ENCODE measurements at places on chromosomes 3 and 15. TPM values are rescaled to one million over a fixed set of nuclear protein-coding genes. Genes with fewer than 3 reads are reported as not detected.

The CAMK2N2 gene
- not detected for total RNA-seq

- H3K27me3 ChIP-seq = no peaks in the 10 kb centered on the region
- no peak for DNase-seq
- no peak overlapping the region for H3K4me3 ChIP-seq
These were observed 111.0 kb downstream of the RFTN1 start for GRCh38 chr3:16402451-16402850.

- H3K4me1 ChIP-seq = peaks cover 8% of the 10 kb centered on the region
- H3K36me3 ChIP-seq = no peaks in the 10 kb centered on the region
- no peak overlapping the region for H3K27ac ChIP-seq
- no peak overlapping the region for H3K4me3 ChIP-seq
- no peaks in the 10 kb centered on the region for H3K27me3 ChIP-seq
These were observed 188.5 kb downstream of the TPRG1 start for GRCh38 chr3:189360291-189360690.

DNA sequence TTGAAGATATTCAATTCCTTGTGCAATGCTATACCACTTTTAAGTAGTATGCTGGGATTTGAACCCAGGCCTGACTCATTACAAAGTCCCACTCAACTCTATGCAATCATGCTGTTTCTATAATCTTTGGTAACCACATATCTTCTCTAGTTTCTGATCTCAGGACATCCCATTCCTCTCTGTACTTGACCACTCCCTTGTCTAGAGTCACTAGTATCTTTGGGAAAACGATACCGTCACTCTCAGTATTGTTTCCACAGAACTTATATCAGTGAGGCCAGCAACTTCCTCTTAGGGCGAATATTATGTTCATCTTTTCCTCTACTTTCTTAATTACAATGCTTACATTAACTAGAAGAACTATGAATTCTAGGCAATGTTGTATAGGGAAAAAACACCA is 137.3 kb upstream of the TSPAN3 start:
- H3K4me3 ChIP-seq = no peak overlapping the region
- no peak for DNase-seq
- H3K36me3 ChIP-seq = no peaks in the 10 kb centered on the region
- H3K27ac ChIP-seq = no peak overlapping the region
- no peaks in the 10 kb centered on the region for H3K4me1 ChIP-seq

The SNTN gene
- not detected for total RNA-seq

DNA sequence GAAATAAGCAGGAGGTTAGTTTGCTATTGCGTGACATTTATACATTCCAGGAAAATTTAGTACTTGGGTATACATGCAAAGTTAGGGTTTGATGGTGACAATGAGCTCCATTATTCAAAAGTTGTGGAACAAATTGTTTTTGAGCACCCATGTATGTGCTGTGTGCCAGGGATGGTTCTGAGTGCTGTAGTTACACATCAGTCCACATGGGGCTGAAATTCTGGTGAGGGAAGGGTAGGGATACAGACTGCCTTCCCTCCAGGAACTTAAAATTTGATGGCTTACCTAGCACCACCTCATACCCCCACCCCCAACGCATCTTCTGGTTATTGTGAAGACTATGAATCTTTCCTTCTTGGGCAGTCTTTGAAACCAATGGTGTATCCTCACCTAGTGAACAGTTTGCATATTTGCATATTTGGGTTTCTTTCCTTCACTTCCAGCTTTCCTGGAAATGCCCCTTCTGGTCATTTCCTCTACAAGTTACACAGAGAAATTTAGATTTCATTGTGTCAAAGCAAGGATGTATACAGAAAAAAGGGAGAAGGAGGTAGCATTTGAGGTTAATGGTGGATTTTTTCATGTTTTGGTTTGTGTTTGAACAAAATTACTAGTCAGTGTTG is 222.0 kb upstream of the IL12A start:
- no peak overlapping the region for H3K27ac ChIP-seq
- peaks cover 32% of the 10 kb centered on the region for H3K27me3 ChIP-seq
- no peak for DNase-seq
- no peak overlapping the region for H3K4me3 ChIP-seq
- H3K36me3 ChIP-seq = no peaks in the 10 kb centered on the region

GRCh38 chr15:75067123-75067830 is 43.9 kb downstream of the PPCDC start:
- H3K27me3 ChIP-seq = no peaks in the 10 kb centered on the region
- no peak overlapping the region for H3K27ac ChIP-seq
- no peak for DNase-seq
- H3K4me1 ChIP-seq = peaks cover 29% of the 10 kb centered on the region
- no peak overlapping the region for H3K4me3 ChIP-seq
- H3K36me3 ChIP-seq = no peaks in the 10 kb centered on the region

DNA sequence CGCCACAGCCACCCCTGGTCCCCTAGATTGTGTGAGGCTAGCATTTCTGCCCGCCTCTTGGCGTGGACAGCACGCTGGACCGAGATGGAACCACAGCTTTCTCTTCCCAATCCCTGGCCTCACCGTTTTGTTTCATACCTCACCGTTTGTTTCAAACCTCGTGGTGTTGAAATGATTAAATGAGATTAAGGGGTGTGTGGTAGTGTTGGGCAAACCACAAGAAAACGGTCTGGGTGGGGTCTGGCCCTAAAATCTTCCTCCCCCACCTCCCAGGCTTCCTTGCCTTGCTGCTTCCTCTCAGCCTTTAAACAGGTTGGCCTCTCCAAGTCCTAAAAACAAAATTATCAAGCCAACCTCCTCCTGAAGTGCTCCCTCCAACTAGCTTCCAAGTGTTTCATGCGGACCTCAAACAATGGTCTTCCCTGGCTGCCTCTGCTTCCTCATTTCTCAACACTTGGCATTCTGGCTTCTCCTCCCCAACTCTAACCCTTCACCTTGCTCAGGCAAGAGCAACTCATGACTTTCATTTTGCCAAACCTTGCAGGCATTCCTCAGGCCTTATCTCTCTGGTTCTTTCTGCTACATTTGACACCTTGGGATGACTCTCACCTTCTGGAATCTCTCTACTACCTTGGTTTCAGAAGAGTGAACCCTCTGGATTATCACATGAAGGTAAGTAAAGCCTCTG is 1.4 kb upstream of the ATP13A3 start:
- no peak for DNase-seq
- H3K4me1 ChIP-seq = peaks cover 34% of the 10 kb centered on the region
- H3K36me3 ChIP-seq = no peaks in the 10 kb centered on the region
- peak overlapping the region; percentile 81 for H3K4me3 ChIP-seq
- H3K27me3 ChIP-seq = no peaks in the 10 kb centered on the region
- H3K27ac ChIP-seq = no peak overlapping the region

The MYO1E gene
- 0.59 TPM for total RNA-seq

The EEFSEC gene
- total RNA-seq = 13.1 TPM

DNA sequence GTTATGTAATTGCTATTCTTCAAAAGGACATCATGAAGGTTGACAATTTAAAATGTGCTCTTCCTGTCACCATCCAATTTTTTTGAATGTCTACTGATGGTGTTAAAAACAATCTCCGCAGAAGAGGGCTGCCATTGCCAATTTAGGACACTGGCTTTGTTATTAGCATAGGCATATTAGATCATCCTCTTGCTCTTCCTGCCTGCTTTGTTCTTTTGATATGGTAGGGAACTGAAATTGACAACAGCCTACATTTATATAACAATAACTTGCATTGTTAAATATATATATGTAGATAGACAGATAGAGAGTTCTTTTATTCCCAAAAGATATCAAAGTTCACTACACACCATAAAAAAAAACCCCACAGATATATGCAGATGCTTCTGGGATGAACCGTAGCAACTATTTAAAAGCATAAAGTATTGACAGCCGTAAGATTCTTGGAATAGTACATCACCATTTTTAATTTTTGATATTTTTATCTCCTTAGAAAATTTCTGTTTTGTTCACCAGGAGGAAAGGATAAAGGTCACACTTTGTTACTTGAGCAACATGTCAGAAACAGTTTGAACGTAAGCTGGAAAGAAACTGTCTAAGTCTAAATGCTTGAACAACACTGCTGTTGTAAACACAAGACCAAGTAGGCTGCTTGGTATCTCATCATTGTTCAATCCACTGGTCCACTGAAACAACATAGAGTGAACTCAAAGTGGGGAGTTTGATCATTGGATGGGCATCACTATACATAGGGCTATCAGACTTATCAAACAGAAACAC is 66.5 kb downstream of the MDFIC2 start:
- no peak overlapping the region for H3K4me3 ChIP-seq
- DNase-seq = no peak
- no peaks in the 10 kb centered on the region for H3K27me3 ChIP-seq
- H3K4me1 ChIP-seq = no peaks in the 10 kb centered on the region

DNA sequence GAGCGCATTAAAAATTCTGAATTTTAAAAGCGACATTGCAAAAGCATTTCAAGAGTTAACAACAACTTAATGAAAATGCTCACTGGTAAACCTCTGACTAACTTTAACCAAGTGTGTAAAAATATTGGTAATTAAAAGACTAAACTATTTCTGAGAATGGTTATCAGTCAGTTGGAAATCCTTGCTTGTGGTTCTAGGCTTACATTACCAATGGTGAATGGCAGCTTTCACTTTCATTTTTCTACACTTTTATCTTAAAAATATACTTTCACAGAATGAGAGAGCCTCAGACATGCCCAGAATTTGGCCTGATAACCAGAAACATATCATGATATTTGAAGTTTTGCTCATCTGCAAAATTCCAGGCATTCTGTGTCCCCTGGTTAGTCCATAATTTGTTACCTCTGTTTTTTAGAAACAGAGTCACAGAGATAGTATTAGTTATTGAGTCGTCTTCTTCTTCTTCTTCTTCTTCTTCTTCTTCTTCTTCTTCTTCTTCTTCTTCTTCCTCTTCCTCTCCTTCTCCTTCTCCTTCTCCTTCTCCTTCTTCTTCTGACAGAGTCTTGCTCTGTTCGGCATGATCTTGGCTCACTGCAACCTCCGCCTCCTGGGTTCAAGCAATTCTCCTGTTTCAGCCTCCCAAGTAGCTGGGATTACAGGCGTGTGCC is 5.5 kb upstream of the RNF111 start:
- H3K36me3 ChIP-seq = no peaks in the 10 kb centered on the region
- peak; percentile 46 for DNase-seq
- peaks cover 15% of the 10 kb centered on the region for H3K4me1 ChIP-seq
- H3K27ac ChIP-seq = peak overlapping the region; percentile 56
- H3K27me3 ChIP-seq = no peaks in the 10 kb centered on the region

GRCh38 chr3:67655364-67656121 is 1.1 kb upstream of the SUCLG2 start:
- no peaks in the 10 kb centered on the region for H3K36me3 ChIP-seq
- peak; percentile 49 for DNase-seq
- H3K4me1 ChIP-seq = peaks cover 35% of the 10 kb centered on the region
- peak overlapping the region; percentile 56 for H3K27ac ChIP-seq

DNA sequence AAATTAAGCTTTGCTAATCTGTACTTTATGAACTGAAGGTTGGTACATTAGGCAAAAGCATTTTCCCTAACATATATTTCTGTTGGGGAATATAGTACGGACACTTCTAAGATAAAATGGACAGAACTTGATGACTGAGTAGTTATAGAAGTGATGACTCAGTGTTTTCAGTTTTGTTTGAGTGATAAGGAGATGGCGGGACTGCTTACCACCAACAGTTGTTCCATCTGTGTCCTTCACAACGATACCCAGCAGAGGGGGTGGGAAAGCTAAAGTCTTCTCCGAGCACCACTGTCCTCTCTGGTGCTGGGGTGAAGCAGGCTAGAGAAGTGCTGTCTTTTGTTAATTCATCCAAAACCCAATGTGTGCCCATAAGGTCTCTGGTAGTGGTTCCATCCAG is 195.8 kb downstream of the CD47 start:
- no peaks in the 10 kb centered on the region for H3K36me3 ChIP-seq
- H3K27me3 ChIP-seq = peaks cover 11% of the 10 kb centered on the region
- no peak for DNase-seq
- no peaks in the 10 kb centered on the region for H3K4me1 ChIP-seq
- no peak overlapping the region for H3K4me3 ChIP-seq

DNA sequence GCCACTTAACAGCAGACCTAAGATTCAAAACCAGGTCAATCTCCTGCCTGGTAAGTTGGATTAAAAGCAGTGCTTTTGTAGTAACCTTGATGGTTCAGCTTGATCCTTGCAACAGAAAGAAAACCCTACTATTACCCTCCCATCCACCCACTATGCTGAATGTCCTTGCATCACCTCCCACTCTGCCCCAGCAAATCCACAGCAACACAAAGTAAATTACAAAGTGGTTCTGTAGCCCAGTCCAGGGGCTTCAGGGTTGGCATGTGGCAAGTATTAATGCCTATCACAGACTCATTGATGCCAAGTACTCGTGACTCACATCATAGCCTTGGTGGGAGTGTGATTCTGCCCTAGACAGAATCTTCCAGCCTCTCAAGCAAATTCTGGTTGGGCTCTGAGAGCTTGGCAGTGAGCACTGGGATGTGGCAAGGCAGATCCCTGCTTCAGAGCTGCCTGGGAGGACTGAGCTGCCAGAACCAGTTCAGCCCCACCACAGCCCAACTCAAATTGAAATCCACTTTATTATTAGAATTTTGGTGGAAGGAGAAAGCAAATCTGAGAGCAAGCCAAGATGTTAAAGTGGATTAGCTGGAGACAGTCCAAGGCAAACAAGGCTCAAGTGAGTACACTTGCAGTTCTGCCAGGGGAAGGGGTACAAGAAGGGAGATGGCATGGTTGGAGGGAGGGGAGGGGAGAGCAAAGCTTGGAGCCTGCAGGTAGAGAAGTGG is 225.8 kb upstream of the UMPS start:
- no peaks in the 10 kb centered on the region for H3K4me1 ChIP-seq
- no peaks in the 10 kb centered on the region for H3K36me3 ChIP-seq
- DNase-seq = no peak
- no peak overlapping the region for H3K4me3 ChIP-seq
- peaks cover 22% of the 10 kb centered on the region for H3K27me3 ChIP-seq
- H3K27ac ChIP-seq = no peak overlapping the region

The RTP4 gene
- total RNA-seq = 1.5 TPM

The CD96 gene
- 205 TPM for total RNA-seq

- peak overlapping the region; percentile 19 for H3K4me3 ChIP-seq
- no peak for DNase-seq
- no peaks in the 10 kb centered on the region for H3K36me3 ChIP-seq
- no peaks in the 10 kb centered on the region for H3K4me1 ChIP-seq
- no peaks in the 10 kb centered on the region for H3K27me3 ChIP-seq
- H3K27ac ChIP-seq = no peak overlapping the region
These were observed 276.3 kb upstream of the DNAJC19 start for GRCh38 chr3:181265750-181266333.

The ARL13B gene
- total RNA-seq = 4.4 TPM

DNA sequence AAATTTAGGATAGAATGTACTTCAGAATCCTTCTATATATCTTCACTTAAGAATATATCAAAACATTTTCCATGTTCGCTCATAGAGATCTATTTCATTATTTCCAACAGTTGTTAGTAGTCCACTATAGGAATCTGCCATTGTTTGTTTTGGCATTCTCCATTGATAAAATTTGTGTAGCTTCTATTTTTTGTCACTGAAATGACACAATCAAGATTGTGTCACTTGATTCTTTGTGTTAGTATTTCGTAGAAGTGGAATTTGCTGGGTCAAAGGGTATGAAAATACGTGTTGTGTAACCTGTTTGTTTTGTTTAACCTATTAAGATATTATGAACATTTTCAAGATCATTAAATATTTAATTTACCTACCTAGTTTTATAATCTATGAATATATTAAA is 15.9 kb upstream of the GPR156 start:
- no peaks in the 10 kb centered on the region for H3K4me1 ChIP-seq
- H3K27me3 ChIP-seq = no peaks in the 10 kb centered on the region
- no peak overlapping the region for H3K4me3 ChIP-seq
- H3K36me3 ChIP-seq = no peaks in the 10 kb centered on the region
- H3K27ac ChIP-seq = no peak overlapping the region

The MKRN3 gene
- total RNA-seq = 3.1 TPM

- H3K27me3 ChIP-seq = no peaks in the 10 kb centered on the region
- no peaks in the 10 kb centered on the region for H3K4me1 ChIP-seq
- no peak for DNase-seq
- no peak overlapping the region for H3K4me3 ChIP-seq
These were observed 129.5 kb downstream of the THRB start for GRCh38 chr3:24365168-24365567.
